H9 (cell line): ENCODE measurements at places on chromosomes 4 and X. TPM values are rescaled to one million over a fixed set of nuclear protein-coding genes. Genes with fewer than 3 reads are reported as not detected.

GRCh38 chr4:166324321-166324720, 451.3 kb downstream of the TLL1 start:
- DNase-seq: peak; percentile 42

DNA sequence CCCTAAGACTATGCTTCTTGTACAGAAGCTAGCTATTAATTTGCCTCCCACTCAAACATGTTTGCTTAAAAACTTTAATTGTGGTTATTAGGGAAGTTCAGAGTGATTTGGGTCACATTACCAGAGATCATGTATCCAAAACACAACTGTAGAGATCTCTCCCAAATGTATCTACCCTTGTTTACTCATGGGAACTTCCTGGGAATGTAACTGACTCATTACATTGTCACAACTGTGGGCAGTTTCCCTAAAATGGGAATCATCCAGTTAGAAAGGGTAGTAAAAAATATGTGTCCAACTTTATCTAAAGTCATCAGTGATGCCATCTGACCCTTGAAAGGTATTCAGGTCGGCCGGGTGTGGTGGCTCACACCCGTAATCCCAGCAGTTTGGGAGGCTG, 40.3 kb upstream of the GLRA3 start:
- DNase-seq: no peak

GRCh38 chr4:189117426-189117825, 823.2 kb upstream of the FRG1 start:
- DNase-seq: peak; percentile 38

- no peak for DNase-seq
Measured at GRCh38 chr4:166673911-166674310, 560.4 kb downstream of the SPOCK3 start.

DNA sequence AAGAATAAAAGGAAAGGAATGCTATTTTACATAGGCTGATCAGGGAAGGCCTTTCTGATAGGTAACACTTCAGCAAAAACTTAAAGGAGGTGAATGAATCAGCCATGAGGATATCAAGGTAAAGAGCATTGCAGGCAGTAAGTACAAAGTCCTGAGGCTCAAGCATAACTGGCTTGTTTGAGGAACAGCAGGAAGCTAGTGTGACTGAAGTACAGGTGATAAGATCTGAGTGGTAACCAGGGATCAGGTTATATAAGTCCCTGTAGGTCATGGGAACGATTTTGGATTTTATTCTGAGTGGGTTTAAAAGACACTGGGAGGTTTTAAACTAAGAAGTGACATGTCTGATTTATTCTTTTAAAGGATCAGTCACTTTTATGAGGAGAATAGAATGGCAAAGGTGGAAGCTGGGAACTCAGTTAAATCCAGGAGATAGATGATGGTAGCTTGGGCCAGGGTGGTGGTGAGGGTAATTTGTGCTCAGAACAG, 47.1 kb upstream of the THOC2 start:
- DNase-seq: no peak

DNA sequence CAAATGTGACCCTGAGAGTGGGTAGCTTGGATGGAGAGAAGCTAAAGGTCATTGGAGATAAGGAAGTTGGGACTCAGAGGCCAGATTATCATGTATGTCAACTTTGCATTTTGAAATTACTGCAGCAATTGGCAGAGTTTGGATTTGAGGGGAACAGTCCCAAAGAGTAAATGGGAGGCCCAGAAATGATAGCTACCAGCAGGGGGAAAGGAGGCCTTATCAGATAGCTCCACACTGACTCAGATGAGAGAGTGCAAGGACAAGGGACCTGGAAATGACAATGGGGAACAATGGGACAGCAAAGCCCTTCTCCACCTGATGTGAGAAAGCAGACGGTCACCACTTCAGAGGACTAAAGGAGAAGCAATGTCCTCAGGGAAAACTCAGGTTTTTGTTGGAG, 201.5 kb upstream of the JADE1 start:
- DNase-seq: no peak

DNA sequence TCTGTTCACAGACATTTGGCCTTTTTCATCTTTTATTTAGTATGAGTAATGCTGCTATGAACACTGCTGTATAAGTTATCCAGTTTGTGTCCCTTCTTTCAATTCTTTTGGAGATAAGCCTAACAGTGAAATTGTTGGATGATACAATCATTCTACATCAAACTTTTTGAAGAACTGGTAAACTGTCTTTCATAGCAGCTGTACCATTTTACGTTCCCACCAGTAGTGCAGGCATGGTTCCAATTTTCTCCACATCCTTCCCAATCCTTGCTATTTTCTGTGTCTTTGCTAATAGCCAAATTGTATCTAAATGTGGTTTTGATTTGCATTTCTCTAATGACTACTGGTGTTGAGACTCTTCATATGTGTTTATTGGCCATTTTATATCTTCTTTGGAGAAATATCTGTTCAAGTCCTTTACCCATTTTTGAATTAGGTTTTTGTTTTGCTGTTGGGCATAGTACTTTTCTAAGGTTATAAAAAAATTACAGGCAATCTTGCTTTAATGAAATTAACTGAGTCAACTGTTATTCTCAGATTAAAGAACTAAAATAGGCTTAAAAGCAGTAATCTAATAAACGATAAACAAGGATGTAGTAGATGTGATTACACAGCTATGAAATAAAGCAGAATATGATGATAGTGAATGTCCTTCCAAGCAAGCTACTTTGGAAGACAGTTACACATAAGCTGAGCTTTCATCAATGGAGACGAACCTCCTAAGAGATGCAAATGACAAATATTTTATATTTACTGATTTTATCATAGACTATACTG, 57.2 kb downstream of the FBXW7 start:
- no peak for DNase-seq

- DNase-seq: no peak
Measured at GRCh38 chrX:19827088-19827487, 60.3 kb downstream of the SH3KBP1 start.

DNA sequence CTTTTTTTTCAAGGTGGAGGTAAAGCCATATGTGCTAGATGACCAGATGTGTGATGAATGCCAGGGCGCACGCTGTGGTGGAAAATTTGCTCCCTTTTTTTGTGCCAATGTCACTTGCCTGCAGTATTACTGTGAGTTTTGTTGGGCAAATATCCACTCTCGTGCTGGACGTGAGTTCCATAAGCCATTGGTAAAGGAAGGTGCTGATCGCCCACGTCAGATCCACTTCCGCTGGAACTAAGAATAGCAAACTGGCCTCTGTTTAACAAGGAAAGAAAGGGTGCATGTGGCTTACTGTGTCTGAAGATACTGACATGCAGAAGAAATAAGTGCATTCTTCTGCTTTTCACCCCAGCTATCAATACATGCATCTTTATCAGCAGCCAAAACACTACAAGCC, 63.9 kb downstream of the CPEB2 start:
- DNase-seq: no peak

DNA sequence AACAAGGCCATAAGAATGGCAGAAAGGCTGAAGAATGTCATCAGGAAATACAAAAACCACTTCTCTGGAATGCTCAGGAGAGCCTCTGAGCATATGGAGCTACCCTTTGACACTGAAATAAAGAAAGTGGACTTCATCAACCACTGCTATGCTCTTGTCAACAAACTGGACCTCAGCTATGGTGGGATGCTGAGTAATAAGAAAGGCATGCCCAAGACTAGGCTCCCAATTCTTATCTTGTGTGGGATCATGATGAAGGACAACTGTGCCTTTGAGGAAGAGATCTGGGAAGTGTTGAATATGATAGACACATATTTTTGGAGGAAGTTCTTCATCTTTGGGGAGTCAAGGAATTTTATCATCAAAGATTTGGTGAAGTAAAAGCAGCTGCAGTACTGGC, 86.9 kb upstream of the MAGEB16 start:
- DNase-seq: no peak

Gene SPARCL1
- total RNA-seq: 0.17 and 0.68 TPM in 2 replicates

DNA sequence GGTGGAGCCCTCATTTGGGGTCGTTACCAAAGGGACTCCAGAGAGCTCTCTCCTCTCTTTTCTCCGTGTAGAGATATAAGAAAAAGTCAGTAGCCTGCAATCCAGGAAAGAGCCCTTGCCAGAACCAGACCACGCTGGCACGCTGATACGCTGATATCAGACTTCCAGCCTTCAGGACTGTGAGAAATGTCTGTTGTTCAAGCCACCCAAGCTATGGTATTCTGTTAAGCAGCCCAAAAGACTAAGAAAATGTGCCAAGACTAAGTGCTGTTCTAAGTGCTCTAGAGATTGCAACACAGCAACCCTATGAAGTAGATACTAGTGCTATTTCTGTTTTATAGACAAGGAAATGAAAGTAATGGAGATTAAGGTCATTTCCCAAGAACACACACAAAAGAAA, 205.7 kb downstream of the CAMK2D start:
- DNase-seq: no peak

Gene ZFX
- total RNA-seq: 66.8 and 70.8 TPM in 2 replicates

GRCh38 chrX:153909024-153909979, 4.8 kb downstream of the AVPR2 start:
- DNase-seq: peak; percentile 62

Gene TMEM154
- 0.77 and 1.7 TPM in 2 replicates for total RNA-seq

DNA sequence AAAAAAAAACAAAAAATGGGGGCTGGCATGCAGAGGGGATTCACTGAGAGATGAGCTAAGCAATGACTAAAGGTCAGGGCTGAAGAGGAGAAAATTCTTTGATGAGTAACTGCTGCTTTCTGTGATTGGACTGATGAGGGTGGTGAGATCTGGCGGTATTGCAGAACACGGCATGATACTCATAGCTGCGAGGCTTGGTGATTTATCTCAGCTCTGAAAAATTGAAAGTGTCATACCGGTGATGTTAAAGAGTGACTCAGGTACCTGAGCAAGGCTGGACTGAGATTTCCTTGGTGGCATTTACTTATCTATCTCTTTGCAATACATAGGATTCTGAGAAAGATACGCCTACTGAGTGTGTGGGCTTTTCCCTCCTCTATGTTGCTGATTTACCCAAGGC, 204.1 kb upstream of the DDX53 start:
- DNase-seq: no peak

DNA sequence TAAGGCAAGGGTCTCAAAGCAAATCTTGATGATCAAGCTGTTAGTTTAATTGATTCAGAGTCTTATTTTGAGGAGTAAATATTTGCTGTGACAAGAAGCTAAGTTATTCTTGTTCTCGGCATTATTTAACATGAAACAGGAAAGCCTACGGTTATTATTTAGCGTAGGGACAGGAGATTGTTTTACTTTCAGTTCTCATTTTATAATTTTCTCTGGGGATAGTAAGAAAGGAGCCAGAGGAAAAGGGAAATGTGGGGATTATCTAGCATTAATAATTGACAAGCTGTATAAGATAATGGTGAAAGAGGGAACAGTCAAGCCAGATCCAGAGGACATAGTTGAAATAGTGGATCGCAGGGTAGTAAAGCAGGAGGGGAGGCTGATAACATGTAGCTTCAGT, 39.7 kb upstream of the PARM1 start:
- DNase-seq: no peak
